GM23248 (cell line): ENCODE measurements at places on chromosomes 2 and 18. TPM values are rescaled to one million over a fixed set of nuclear protein-coding genes. Genes with fewer than 3 reads are reported as not detected.

DNA sequence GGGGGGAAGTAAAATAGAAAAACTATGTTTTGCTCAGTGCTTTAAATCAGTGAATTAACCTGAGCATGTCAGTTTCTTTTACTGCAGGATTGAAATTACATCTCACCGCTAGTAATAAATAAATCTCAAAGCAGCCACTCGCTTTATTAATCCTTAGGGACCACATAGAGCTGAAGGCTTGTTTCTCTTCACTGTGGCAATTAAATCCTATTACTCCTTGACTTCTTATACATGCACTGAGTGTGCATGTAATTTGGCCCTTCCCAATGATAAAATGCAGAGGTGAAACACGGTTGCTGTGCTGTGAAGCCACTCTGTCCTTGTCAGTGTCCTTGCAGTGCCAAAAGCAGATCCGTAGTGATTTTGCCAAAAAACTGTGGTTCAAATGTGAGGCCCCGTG, 77.1 kb upstream of the RBM44 start:
- H3K4me1 ChIP-seq = peaks cover 34% of the 10 kb centered on the region
- H3K27ac ChIP-seq = no peak overlapping the region
- no peaks in the 10 kb centered on the region for H3K27me3 ChIP-seq
- peaks cover 11% of the 10 kb centered on the region; the same call in 1 of the 2 replicates for H3K36me3 ChIP-seq
- no peak overlapping the region for H3K4me3 ChIP-seq

- peak within 1 kb of the TSS; percentile 79 for H3K27ac ChIP-seq
- H3K4me3 ChIP-seq = peak within 1 kb of the TSS; percentile 81
- H3K4me1 ChIP-seq = peaks cover 51% of the 10 kb centered on the region
- H3K36me3 ChIP-seq = no peaks in the 10 kb centered on the region
Measured at GRCh38 chr2:85753525-85754312, at the start of gene ATOH8. Gene ATOH8 (plus strand): TSS chr2:85753991. CDS start chr2:85754190, 199 bp downstream.

GRCh38 chr18:11795916-11796315, 55.3 kb upstream of the CHMP1B start:
- 0 out of 2 replicates have a peak, but pooled peaks cover 3% of the 10 kb centered on the region for H3K27me3 ChIP-seq
- H3K4me3 ChIP-seq = no peak overlapping the region
- DNase-seq = no peak
- no peak overlapping the region for H3K27ac ChIP-seq
- no peaks in the 10 kb centered on the region for H3K36me3 ChIP-seq

DNA sequence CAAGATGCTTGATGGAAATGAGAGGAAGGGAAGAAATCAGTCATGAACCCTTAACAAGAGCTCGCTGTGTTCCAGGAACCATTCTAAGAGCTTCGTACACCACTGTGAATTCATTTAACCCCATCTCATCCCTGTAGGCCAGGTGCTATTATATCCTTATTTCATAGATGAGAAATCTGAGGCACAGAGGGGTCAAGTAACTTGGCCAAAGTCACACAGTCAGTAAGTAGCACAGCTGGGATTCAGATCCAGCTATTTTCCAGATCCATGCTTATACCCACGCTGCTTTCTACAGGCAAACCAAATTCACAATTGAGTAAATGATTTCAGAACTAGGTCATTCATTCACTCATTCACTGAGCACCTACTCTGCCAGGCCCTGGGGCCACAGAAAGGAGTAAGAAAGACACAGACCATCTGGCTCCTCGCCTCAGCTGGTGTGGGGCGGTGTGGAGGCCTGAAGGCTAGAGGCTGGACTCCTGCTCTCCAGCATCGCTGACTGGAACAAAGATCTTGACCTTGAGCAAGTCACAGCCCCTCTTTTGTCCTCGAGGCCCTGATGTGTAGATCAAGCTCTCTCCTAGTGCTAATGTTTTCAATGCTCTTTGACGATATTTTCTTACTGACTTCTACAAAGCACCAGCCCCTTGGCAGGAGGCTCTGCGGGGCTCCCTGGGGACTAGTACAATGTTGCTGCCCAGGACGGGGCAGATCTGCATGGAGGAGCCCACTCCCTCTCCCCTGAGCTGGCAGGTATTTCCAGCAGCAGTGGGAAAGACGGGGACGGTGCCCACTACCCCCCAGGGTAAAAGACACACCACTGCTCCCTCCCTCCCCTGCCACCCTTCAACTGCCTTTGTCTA, 26.5 kb downstream of the STEAP3 start:
- H3K36me3 ChIP-seq = peaks cover 4% of the 10 kb centered on the region; the same call in 1 of the 2 replicates
- H3K27ac ChIP-seq = no peak overlapping the region
- peaks cover 46% of the 10 kb centered on the region for H3K4me1 ChIP-seq
- no peak overlapping the region for H3K4me3 ChIP-seq

- H3K27ac ChIP-seq = no peak overlapping the region
- H3K36me3 ChIP-seq = no peaks in the 10 kb centered on the region
- H3K4me3 ChIP-seq = no peak overlapping the region
- DNase-seq = no peak
Measured at GRCh38 chr2:62293151-62293489, 97.2 kb downstream of the B3GNT2 start.

GRCh38 chr2:53755121-53755520, 12.5 kb upstream of the CHAC2 start:
- H3K27me3 ChIP-seq = no peaks in the 10 kb centered on the region
- DNase-seq = peak; percentile 79
- H3K4me1 ChIP-seq = peaks cover 31% of the 10 kb centered on the region

GRCh38 chr18:52682260-52682659, 342.3 kb downstream of the DCC start:
- no peaks in the 10 kb centered on the region for H3K27me3 ChIP-seq
- no peak overlapping the region for H3K27ac ChIP-seq
- H3K4me3 ChIP-seq = no peak overlapping the region
- H3K36me3 ChIP-seq = no peaks in the 10 kb centered on the region

DNA sequence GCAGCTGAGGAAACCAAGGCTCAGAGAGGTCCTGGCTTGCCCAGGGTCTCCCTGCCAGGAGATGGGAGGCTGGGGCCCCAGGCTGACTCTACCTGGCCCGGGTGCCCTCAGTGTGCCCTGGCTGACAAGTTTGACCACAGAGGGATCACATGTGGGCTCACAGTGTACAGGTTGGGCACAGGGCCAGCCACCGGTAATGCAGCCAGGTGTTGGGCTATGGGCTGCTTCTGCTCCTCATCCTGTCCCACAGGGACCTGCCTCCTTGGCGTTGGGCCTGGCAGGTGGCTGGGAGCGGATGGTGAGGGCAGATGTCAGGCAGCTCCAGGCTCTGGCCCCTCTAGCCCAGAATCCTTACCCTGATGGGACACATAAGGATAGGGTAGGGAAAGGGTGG, 250.5 kb downstream of the LOXHD1 start:
- H3K4me3 ChIP-seq = no peak overlapping the region
- peaks cover 14% of the 10 kb centered on the region; the same call in 1 of the 2 replicates for H3K27me3 ChIP-seq
- no peak overlapping the region for H3K27ac ChIP-seq
- no peaks in the 10 kb centered on the region for H3K4me1 ChIP-seq
- no peak for DNase-seq

GRCh38 chr2:48940606-48941005, 185.1 kb upstream of the LHCGR start:
- no peaks in the 10 kb centered on the region for H3K4me1 ChIP-seq
- DNase-seq = no peak
- H3K4me3 ChIP-seq = no peak overlapping the region
- peaks cover 11% of the 10 kb centered on the region for H3K27me3 ChIP-seq

DNA sequence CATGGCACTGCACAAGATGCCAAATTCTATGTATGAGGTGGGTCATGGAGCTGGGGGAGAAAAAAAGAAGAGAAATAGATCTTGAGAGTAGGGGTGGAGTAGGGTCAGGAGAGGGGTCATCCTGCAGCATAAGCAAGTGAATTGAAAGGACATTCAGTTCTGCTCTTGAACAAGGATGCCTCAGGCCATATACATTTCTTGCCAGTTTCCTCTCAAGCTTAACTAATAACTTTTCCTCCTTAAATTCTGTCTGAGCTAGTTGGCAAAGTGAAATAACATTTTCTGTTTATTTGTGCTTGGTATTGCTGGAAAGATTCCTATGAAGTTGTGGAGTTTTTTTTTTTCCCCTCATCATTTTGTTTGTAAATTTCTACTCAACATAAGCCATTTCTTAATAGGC, 99.0 kb upstream of the LTBP1 start:
- no peaks in the 10 kb centered on the region; the same call in none of the 2 replicates for H3K27me3 ChIP-seq
- H3K4me3 ChIP-seq = no peak overlapping the region
- DNase-seq = no peak
- no peaks in the 10 kb centered on the region for H3K36me3 ChIP-seq

DNA sequence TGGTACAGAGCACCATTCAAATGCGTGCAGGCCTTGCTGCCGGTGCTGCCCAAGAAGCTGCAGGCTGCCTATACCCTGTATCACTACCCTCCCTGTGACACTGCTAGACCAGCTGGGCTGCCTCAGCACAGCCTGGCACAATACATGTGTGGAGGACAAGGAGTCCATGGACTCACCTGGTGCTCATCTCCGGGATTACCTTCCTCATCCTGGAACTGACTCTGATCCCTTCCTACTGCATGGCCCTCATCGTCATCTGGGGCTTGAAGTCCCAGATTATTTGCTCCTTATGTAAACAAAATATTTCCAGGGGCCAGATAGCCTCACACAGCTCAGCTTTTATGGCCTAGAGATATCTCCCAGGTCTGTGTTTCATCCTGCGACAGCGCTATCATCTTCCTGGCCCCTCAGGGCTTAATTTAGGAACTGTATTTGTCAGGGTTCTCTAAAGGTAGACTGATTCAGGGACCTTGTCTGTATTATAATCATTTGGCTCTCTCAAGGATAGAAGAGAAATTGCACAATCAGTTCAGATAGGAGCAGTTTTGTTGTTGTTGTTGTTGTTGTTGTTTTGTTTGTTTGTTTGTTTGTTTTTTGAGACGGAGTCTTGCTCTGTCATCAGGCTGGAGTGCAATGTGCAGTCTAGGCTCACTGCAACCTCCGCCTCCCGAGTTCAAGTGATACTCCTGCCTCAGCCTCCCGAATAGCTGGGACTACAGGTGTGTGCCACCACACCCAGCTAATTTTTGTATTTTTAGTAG, 42.9 kb downstream of the WDR75 start:
- no peaks in the 10 kb centered on the region for H3K27me3 ChIP-seq
- no peak overlapping the region for H3K27ac ChIP-seq
- DNase-seq = no peak
- H3K4me3 ChIP-seq = no peak overlapping the region
- no peaks in the 10 kb centered on the region for H3K36me3 ChIP-seq
- no peaks in the 10 kb centered on the region for H3K4me1 ChIP-seq

DNA sequence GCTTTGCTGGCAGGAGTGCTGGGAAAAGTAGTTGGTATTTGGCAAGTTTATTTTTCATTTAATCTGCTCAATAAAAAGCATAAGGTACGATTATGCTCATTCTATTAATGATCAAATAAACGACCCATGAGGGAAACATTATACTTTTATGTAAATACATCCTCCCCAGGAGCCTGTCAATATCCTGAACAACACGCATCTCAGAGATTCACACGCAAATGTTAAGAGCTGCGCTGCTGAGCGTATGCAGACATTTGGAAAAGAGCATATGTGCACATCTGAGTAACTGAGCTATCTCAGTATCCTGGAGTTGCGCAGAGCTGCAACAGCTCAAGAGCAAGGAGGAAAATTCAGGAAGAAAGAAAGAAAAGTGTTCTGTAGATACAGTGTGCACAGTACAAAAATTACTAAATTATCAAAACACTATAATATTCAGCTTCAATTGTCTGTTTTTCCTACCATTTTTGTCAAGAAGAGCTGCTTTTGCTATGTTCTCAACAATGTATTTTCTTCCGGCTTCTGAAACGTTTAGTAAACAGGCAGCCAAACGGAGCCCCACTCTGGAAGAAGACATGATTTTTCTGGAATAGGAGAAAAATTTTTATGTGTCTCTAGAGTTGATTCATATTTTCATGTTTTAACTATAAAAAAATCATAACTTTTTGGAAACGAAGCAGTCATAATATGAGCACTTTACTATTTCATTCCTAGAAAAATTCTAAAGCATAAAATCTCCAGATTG, 2.4 kb downstream of the FTCDNL1 start:
- no peak overlapping the region for H3K27ac ChIP-seq
- no peak for DNase-seq
- H3K4me3 ChIP-seq = no peak overlapping the region
- no peaks in the 10 kb centered on the region for H3K36me3 ChIP-seq

GRCh38 chr18:42330296-42330695, 375.3 kb downstream of the PIK3C3 start:
- no peaks in the 10 kb centered on the region for H3K36me3 ChIP-seq
- no peaks in the 10 kb centered on the region for H3K4me1 ChIP-seq
- H3K27ac ChIP-seq = no peak overlapping the region

- H3K4me1 ChIP-seq = no peaks in the 10 kb centered on the region
- H3K4me3 ChIP-seq = no peak overlapping the region
- H3K36me3 ChIP-seq = no peaks in the 10 kb centered on the region
- no peaks in the 10 kb centered on the region; the same call in 1 of the 2 replicates for H3K27me3 ChIP-seq
- DNase-seq = peak; percentile 16
- no peak overlapping the region for H3K27ac ChIP-seq
Measured at GRCh38 chr2:173806761-173807160, 158.4 kb downstream of the SP3 start.

- DNase-seq = no peak
- H3K27ac ChIP-seq = no peak overlapping the region
- H3K36me3 ChIP-seq = no peaks in the 10 kb centered on the region
- no peak overlapping the region for H3K4me3 ChIP-seq
- H3K4me1 ChIP-seq = peaks cover 22% of the 10 kb centered on the region
Measured at GRCh38 chr2:223470602-223471001, 131.6 kb downstream of the SCG2 start.

- H3K36me3 ChIP-seq = no peaks in the 10 kb centered on the region
- H3K4me1 ChIP-seq = no peaks in the 10 kb centered on the region
- peaks cover 43% of the 10 kb centered on the region for H3K27me3 ChIP-seq
- H3K27ac ChIP-seq = no peak overlapping the region
- no peak for DNase-seq
- no peak overlapping the region for H3K4me3 ChIP-seq
Measured at GRCh38 chr2:232398293-232399034, 8.2 kb upstream of the ALPG start.

DNA sequence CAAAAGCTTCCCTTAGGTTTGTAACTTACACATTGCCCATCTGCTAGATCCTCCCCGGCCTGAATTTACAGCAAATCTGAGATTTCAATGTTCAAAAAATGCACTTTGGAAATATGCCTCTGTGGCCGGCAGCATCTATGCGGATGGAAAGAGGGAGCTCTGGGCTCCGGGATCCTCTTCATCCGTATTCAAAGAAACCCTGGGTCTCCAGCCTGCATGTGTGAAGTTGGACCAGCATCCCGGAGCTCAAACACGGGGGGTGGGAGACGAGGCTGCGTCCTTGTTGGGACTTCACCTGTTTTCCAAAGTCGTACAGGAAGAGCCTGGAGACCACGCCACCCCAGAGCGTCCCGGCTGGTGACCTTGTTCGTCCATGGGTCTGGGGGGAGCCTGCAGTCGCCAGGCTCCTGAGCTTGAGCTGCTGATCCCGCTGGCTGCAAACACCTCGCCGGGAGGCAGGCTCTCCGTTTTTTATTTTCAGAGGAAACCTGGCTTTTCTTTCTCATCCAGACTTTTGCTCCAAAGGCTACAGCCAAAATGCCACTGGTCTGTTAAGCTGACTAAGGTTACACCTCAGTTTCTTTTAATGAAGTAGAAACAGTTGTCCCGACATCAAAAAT, 77.4 kb downstream of the PTGR3 start:
- H3K36me3 ChIP-seq = no peaks in the 10 kb centered on the region
- peaks cover 9% of the 10 kb centered on the region for H3K27me3 ChIP-seq
- H3K4me1 ChIP-seq = peaks cover 7% of the 10 kb centered on the region
- H3K4me3 ChIP-seq = peak overlapping the region; percentile 55
- no peak overlapping the region for H3K27ac ChIP-seq

PROKR1 gene
- polyA plus RNA-seq = not detected in 2 replicates

EPC2 gene
- 4.2 TPM in 2 replicates for polyA plus RNA-seq

ARL4C gene
- polyA plus RNA-seq = 1.3 and 1.4 TPM in 2 replicates

MORN2 gene
- polyA plus RNA-seq = 54.9 and 57.6 TPM in 2 replicates

POTEJ gene
- polyA plus RNA-seq = not detected in 2 replicates

CLEC4F gene
- not detected in 2 replicates for polyA plus RNA-seq

GKN1 gene
- polyA plus RNA-seq = not detected in 2 replicates
